Immature natural killer cell (primary cell): ENCODE measurements at places on chromosomes 11 and 22. TPM values are rescaled to one million over a fixed set of nuclear protein-coding genes. Genes with fewer than 3 reads are reported as not detected.

DNA sequence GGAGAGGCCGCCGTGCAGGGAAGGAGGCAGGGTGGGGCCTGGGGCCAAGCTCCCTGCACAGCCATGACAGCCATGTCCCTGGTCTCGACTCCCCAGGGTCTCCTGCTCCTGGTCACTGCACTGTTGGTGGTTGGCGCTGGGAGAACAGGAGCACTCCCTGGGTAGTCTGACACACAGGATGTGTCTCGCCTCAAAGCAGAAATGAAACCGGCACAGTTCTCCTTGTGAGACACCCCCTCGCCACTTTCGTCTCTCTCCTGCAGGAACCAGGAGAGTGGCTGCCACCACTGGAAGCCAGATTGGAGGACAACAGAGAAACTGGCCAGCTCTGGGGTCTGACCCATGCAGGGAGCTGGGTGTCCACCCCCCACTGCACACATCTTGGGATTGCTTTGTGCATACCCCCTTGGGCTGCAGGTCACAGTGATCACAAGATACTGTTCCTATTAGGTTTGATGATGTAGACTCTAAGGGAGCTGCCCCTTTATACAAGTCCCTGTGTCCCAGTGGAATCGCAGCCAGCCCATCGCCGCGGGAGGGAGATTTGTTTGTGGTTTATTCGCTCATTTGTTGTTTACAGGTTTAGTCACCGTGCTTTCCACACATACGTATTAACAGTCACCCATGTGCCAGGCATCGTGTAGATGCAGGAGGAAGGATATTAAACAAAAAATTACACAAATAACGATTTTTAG is 27.0 kb upstream of the YWHAH start:
- DNase-seq = no peak
- H3K27ac ChIP-seq = no peak overlapping the region
- peaks cover 7% of the 10 kb centered on the region for H3K36me3 ChIP-seq
- peaks cover 3% of the 10 kb centered on the region for H3K27me3 ChIP-seq
- no peak overlapping the region for H3K4me3 ChIP-seq

GRCh38 chr11:38460896-38461295 is 1862.9 kb upstream of the RAG2 start:
- no peak overlapping the region for H3K27ac ChIP-seq
- H3K27me3 ChIP-seq = no peaks in the 10 kb centered on the region
- no peak for DNase-seq
- no peak overlapping the region for H3K4me3 ChIP-seq
- H3K36me3 ChIP-seq = no peaks in the 10 kb centered on the region

UQCC3 gene
- 18.0 TPM for polyA plus RNA-seq

DNA sequence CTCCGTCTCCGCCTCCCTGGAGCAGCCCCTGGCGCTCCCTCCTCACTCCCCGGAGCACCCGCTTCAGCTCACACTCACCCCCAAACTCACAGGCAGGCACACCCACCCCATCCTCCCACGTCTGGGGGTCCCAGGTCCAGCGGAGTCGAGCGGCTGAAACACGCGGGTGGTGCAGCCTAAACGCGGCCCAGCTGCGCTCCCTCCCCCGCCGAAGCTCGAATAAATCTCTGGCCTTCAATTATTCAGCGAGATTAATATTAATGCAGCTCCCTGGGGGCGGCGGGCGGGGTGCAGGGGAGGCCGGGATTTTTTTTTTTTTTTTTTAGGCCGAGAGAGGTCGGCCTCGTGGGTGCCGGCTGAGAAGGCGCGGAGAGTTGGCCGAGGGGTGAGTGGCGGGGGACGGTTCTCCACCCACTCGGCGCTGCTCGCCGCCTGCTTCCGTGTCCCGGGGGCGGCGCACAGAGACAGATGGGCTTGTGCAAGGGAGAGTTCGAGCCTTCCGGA is 524 bp upstream of the SLC1A2 start:
- H3K36me3 ChIP-seq = peaks cover 3% of the 10 kb centered on the region
- H3K4me3 ChIP-seq = peak overlapping the region; percentile 39
- H3K27me3 ChIP-seq = peaks cover 30% of the 10 kb centered on the region
- no peak overlapping the region for H3K27ac ChIP-seq
- DNase-seq = no peak
